Naive thymus-derived CD8-positive, alpha-beta T cell (primary cell): ENCODE measurements at places on chromosomes 3 and 15. TPM values are rescaled to one million over a fixed set of nuclear protein-coding genes. Genes with fewer than 3 reads are reported as not detected.

- DNase-seq: no peak
Observed at GRCh38 chr15:29570948-29571791, 251.1 kb downstream of the TJP1 start.

GRCh38 chr15:49645941-49646340, 25.1 kb downstream of the DTWD1 start:
- DNase-seq: no peak

DNA sequence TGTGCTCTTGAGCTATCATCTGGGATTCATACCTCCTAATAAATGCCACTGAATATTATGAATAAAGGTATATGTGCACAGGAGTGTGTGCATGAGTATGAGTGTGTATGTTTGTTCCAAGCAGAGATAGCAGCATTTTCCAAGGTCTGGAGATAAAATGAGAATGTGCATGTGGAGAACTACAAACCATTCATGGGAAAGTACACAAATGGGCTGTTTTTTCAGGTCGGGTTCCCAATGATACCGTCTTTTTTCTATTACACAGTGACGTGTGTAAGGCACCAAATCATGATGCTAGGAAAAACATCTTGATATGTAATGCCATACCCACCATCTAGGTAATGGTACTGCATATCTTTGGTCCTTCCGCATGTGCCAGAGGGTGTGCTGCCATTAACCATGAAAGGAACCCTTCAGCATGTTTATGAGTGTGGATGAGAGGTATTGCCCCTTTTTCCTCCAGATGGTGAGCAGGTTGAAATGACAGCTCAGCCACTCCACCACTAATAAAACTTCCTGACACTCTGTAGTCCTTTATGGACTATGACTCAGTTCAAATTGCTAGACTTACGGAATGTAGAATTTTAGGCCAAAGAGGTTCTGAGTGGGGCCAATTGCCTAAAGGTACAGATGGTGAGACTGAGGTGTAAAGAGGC, 36.4 kb upstream of the COPB2 start:
- no peak for DNase-seq

DNA sequence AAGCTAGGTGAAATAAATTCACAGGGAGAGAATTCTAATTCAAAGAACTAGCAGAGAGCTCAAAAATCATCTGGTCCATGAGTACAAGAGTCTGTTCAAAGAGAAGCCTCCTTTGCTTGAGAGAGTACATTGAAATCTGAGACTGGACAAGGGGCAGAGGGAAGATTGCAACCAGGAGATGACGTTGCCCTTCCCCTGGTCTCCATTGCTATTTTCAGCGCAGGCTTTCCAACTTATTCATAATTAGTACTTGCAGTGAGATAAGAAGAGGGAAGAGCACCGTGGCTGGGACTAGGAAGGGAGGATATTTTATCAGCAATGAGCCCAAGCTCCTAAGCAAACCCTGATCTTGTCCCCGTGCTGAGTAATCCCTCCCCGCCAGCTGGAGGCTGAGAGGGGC, 251.8 kb upstream of the RORA start:
- no peak for DNase-seq

DNA sequence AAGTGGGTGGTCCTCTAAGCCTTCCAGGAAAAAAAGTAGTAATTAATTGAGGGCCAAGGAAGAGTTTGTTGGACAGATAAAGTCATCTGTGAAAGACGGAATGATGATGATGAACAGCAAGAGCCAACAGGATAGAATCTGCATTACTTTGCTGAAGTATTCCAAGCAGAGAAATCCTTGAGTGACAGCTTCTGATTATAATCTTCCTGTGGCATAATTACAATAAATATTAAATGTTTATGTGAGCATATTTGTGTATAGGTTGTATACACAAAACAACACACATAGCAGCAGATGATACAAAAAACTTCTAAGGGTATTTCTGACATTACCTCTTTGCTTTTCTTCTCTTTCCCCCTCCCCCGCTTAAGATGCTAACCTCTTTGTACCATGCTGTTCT, 147.6 kb downstream of the SPATA16 start:
- no peak for DNase-seq

DNA sequence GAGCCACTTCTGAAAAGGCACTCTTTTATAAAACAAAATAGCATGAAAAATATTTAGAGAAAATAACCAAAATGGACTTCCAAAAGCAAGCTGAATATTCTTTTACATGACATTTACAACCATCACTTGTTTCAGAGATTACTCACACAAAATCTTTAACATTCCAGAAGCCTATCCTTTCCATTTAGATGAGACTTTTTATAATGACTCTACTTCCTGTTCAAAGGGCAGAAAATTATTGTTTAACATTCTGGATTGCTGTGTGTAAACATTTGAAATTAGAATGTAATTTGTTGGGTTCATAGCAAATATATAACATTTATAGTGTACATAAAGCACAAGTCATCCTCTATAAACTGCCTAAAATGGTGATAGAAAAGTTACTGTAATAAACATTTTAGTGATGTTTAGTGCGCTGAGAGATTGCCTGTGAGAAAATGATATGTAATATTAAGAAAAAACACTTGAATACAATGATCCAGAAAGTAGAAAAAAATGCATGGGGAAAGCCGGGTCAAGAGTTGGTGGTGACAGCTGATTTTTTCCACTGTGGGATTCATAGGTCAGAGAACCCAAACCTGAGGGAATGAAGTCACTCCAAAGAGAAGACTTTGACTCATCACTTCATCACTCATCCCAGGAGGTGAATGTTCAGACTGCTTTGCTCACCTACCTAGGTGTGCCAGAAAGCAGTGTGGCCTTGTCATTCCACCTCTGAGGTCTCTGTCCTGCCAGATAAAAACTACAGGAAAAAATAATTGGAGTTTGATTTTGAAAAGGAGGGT, 305.8 kb downstream of the ARPP21 start:
- DNase-seq: no peak

DNA sequence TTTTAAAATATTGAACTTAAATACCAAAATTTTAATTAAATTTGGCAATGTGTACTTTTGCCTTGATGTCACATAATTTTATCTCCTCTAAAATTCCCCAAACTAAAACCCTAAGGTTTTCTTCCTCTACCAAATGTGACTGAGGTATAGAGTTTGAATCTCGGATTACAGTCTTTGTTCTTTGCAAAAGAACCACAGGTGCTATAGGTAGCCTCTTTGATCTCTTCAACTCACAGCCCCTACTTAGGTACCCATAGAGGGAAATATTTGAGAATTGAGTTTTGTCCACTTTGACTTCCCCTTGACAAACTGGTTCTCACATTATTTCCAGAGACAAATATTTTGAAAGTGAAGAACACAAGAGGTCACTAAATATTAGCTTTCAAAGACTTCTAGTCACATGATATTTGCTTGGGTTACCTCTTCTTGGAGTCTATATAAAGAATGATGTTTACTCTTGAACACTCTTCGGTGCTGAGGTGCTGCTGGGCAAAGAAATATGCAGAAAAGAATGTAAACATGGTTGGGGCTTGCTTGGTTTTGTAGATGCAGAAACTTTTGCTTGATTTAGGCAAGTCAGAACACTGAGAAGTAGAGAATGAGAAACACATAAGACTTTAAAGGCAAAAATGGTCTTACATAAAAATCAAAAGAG, 120.8 kb upstream of the MCTP2 start:
- no peak for DNase-seq

The CCR8 gene
- polyA plus RNA-seq: 0.24 TPM

The TMEM212 gene
- not detected for polyA plus RNA-seq

The GRAMD2A gene
- not detected for polyA plus RNA-seq
